ENCODE measurements at places on chromosomes 16 and 17.
A peak's percentile ranks its signal among the peaks of the same experiment; 100 is the strongest.

- no peak for DNase-seq
These were observed 4.6 kb upstream of the STAT3 start for GRCh38 chr17:42392692-42393415.

- DNase-seq: no peak
These were observed 171.6 kb downstream of the ZNF18 start for GRCh38 chr17:11825572-11826209.

GRCh38 chr16:711548-712320 is 3.2 kb upstream of the METRN start:
- DNase-seq: peak; percentile 83

GRCh38 chr16:7137560-7138330 is 194.9 kb upstream of the RBFOX1 start:
- DNase-seq: no peak

- DNase-seq: no peak
These were observed 43.8 kb downstream of the PSME3IP1 start for GRCh38 chr16:57141822-57142631.

GRCh38 chr16:20114356-20114755 is 40.7 kb upstream of the GPR139 start:
- DNase-seq: no peak

GRCh38 chr17:17682293-17682736 is 1.1 kb downstream of the RAI1 start:
- DNase-seq: peak; percentile 31

GRCh38 chr16:75382611-75383010 is 50.7 kb downstream of the CFDP1 start:
- DNase-seq: no peak

Measured in activated CD8-positive, alpha-beta memory T cell treated with anti-CD3 and anti-CD28 coated beads for 1 hour (primary cell).